Stimulated activated CD8-positive, alpha-beta memory T cell treated with anti-CD3 and anti-CD28 coated beads, Interleukin-4, amount 100 ng/mL, for 1 hour (primary cell): ENCODE measurements at places on chromosomes 3 and 15.

GRCh38 chr3:30141178-30141581 is 465.2 kb upstream of the TGFBR2 start:
- no peak for DNase-seq

DNA sequence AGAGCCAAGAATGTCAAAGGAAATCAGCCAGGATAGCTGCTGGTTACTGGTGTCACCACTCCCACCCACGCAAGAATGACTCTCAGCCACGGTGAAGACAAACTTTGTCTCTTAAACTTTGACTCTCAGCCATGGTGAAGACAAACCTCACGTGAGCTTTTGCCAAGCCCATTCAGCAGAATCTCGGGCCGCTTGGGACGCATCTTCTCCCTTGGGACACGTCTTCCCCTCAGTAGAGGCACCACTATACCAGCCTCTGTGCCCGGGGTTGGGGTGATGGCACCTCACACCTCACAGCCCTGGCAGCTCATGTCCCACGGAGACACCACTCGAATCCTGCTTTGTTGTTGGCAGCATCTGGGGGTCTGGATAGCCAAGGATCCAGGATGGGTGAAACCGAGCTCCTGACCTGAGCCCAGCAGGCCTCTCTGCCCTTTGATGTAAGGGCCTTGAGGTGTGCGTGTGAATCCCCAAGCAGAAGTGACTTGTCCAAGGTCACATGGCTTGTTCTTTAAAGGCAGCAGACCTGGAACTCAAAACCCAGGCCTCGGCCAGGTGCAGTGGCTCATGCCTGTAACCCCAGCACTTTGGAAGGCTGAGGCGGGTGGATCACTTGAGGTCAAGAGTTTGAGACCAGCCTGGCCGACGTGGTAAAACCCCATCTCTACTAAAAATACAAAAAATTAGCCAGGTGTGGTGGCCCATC is 21.8 kb downstream of the RBPMS2 start:
- no peak for DNase-seq

DNA sequence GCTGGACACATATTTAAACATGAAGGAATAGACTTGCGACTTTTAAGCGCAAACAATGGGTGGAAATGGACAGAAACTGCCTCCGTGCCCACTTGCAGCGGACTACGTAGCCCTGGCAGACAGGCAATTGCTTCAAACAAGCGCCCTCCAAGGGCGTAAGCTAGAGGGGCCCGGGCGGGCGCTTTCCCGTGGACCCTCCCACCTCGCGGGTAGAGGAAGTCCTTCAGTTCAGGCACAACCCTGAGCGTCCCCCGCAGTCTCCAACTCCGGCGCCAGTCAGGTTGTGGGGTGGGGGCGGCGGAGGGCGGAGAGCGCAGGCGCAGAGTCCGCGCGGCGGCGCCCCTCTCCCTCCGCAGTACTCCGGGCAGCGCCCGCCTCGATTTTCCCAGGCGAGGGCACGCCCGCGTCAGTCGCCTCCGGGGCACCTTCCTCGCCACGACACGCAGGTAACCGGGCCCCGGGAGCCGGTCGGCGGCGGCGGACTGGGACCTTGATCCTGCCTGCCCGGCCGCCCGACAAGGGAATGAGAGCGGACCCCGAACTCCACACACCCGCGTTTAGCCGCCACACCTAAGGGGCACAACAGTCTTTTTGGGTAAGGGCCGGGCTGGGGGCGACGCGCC is at the start of gene SLC35G2:
Gene SLC35G2, plus strand, starts transcription at position 358 of the 623 bp plus-strand sequence. CDS start 35,335 bp downstream, outside the sequence.
- DNase-seq, result no peak

DNA sequence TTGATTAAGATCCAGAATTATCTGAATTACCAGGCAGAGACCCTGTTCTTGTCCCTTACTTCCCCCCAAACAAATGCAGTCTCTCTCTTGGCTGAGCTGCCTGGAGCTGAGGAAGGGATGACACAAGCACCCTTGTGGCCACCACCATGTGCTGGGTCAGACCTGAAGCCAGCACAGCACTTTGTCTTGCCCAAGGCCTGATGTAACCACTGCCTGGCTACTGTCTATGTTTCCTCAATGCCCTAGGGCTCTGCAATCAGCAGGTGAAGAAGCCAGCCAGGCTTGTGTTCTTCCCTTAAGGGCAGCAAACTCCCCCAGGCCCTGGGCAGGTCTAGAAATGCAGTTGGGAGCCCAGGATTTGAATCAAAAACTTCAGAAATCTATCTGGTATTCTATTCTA is 15.8 kb upstream of the CASR start:
- no peak for DNase-seq

- DNase-seq, result no peak
Measured at GRCh38 chr15:59304034-59304795, 68.5 kb downstream of the MYO1E start.

DNA sequence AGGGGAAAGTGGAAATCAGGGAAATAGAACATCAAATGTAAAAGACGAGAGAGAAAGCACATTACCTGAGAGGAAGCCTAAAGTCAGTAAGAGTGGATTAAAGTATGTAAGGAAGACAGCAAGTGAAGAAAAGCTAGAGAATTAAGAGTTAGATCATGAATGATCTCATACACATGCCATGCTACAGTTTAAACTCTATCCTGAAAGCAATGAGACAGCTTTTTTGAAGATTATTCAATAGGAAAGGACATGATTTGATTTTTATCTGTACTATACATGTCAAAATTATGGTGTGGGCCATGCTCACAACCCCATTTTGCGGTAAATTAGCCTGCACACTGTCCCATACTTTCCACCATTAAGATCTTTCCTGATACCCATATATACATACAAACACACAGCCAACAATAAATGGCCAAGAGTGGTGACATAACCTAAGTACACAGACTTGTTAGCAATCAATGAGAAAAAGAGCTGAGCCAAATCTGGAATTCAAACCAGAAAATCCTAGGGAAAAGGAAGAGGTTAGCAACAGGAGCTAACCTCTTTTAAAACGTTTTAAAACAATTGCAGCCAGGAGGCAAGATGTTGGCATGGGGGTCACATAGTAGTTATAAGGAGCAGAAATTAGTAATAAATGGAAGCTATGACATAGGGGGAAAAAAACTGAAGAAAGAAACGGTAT is 4.5 kb downstream of the MYO9A start:
- no peak for DNase-seq

DNA sequence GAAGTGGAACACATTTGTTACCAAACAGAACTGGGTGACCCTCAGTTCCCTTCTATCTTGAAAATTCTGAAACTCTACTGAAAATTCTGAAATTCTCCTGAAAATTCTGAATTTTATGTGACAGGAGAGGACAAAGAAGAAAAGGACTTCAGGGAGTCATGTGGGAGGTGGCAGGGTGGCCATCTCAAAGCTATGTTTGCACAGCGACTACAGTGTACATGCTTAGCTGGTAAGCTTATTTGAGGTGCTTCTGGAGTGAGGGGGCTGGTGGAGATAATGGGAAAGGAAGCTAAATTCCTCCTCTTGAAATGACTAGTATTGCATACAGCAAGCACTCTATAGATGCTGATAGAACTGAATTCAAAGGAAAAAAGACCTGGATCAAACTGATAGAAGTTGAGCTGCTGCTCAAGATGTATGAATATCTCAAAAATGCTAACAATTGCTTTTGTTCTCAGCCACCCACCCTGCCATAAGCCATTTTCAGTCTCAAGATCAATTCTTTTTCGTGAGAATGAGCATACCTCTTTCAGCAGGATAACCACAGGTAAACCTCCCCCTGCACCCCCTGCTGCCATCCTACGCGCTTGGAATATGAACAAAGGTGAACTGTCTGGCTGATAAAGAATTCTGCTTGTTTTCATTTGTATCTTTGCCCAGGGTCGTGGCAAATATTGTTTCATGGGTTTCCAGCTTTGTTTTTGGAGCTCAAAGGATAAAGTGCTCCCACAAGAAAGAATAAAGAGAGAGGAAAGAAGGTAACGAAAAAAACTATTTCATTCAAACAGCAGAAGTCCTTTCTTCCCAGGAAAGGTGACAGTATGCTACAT is 16.6 kb upstream of the ARHGEF3 start:
- DNase-seq, result no peak

DNA sequence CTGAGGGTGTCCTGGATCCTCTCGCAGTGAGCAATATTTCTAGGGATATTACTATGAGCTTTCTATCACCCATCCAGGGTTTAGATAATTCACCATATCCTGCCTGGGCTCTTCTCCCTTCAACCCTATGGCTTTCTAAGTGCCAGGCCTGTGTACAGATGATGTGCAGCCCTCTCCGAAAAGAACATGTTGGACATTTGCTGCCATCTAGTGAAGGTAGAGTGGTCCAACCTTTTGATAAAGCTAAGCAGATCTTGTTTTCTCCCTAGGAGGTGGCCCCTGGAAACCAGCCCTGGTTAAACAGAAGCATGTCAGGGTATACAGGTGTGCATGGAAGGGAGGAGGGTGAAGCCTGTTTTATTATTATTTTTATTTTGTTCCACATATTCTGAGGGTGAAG is 27.9 kb upstream of the SCN10A start:
- DNase-seq, result no peak

DNA sequence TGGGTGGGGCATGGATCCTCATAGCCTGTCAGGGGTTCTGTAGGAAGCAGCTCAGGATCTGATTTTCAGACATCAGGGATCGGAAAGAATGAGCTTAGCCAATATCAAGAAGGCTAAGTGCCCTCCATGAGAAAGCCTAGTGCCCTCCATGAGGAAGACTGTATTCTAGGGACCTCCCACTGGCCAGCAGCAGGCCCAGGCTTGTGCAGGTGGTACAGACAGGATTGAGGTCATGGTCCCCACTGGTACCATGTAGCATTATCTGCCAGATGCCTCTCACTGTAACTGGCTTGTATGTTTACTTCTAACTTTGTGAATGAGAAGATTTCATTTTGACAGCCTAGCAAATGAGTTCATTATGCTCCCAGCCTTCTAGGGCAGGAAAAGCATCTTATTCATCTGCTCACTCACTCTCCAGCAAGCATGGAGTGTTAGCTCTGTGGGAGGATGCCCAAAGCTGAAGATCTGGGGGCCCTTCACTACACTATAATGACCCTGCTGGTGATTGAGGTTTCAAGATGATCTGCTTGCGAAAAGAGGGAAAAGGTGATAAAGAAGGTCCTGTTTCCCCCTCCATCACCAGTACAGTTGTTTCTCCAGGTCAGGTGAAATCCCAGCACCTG is 7.5 kb downstream of the EPHB1 start:
- DNase-seq, result no peak

DNA sequence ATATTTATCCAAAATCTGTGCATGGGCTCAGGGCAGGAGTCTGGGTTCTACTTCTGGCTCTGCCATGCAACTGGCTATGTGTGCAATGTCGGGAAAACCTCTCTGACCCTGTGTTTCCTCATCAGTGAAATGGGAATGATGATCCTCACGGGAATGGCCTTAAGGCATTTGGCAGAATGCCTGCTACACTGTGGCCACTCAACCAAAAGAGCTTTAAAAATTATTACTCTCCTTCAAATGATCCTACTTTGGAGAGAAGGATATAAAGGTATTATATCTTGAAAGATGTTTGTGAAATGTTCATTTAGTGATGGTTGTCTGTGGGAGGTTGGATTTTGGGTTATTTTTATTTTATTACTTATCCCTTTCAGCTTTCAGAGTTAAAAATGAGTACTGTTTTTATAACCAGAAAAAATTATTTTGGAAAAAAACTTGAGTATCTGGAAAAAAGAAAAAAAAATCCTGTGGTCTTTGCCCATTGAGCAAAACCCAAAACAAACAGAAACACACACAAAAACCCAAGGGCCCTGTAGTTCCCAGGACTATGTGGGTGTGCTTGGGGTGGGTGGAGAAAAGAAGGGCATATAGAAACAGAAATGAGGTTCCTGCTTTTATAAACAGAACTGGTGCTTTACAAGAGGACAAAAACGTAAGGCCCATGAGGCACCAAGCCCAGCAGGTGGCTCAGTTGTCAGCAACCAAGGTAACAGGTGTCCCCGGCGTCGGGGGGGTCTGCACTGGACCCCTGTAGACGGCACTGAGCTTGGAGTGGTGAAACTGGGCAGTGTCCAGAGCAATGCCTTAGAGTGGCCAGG is 22.0 kb downstream of the RGMA start:
- no peak for DNase-seq

- DNase-seq, result no peak
Measured at GRCh38 chr3:168933614-168934013, 729.9 kb downstream of the MECOM start.

DNA sequence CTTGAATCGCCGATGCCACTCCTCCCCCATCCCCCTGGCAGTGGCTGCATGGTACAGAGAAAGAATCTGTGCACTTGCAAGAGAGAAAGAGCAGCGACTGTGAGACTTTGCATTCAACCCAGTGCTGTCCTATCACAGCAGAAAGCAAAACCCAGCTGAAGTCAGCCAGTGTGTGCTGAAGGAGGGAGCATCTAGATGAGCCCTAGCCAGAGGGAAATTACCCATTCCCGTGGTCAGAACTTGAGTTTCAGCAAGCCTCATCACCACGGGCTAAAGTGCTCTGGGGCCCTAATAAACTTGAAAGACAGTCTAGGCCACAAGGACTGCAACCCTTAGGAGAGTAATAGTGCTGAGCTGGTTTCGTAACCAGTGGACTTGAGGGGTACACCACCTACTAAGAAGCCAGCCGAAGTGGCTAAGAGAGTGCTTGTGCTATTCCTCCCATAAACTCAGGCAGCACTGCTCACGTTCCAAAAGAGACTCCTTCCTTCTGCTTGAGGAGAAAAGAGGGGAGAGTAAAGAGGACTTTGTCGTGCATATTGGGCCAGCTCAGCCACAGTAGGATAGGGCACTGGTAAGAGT is 15.2 kb upstream of the PIK3R4 start:
- no peak for DNase-seq

- DNase-seq, result no peak
Measured at GRCh38 chr3:195150181-195151118, 120.5 kb downstream of the XXYLT1 start.

DNA sequence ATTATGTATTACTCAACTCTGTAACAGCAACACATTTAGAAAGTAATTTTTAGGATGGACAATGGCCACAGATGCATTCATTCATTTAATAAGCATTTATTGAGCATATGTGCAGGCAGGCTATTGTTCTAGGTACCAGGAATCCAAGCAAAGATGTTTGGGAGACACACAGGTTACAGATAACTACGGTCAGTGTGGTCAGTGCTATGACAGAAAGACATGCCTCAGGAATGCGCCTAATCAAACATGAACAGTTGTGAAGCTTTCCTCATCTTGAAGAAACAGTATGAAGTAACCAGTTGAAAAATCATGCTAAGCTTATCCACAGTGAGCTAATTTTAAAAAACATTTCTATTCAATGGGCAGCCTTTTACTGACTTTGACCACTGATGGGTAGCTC is 155.4 kb upstream of the CCDC54 start:
- no peak for DNase-seq

DNA sequence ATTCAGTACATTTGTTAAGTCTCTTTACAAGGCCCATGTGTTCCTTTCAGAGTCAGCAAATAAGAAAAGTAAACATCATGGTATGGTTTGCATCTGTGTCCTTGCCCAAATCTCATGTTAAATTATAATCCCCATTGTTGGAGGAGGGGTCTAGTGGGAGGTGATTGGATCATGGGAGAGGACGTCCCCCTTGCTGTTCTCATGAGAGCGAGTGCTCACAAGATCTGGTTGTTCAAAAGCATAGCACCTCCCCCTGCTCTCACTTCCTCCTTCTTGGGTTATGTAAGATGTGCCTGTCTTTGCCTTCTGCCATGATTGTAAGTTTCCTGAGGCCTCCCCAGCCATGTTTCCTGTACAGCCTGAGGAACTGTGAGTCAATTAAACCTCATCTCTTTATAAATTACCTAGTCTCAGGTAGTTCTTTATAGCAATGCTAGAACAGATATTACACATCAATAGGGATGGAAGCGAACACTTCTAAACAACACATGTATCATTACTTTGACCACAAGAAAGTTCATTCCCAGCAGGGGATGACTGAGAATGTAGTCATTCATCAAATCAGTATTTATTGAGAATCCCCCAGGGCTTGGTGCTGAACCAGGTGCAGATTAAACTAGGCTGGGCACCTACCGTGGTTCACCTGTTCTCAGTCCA is 4.1 kb downstream of the EFCAB12 start:
- DNase-seq, result no peak
